Fibroblast of skin of back (primary cell): ENCODE measurements at places on chromosomes 13 and 19.

GRCh38 chr19:16419669-16420335 is 52.0 kb downstream of the EPS15L1 start:
- no peak for DNase-seq

GRCh38 chr19:4697304-4697703 is 26.3 kb downstream of the DPP9 start:
- no peak for DNase-seq

DNA sequence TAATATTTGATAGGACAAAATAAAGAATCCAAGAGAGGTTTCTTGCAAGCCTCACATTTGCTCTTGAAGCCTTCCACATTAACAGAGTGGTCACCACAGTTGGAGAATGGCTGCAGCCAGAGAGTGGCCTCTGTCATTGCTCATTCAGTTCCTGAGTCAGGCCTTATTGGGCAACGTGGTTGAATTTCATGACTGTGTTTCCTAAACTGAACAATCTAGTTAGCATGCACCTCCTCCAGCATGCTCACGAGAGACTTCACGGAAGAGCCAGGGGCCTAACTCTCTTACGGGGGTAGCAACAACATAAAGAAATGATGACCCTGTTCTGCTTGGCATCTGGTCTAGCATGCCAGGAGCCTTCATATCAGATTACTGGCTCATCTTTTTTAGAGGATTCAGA is 9.6 kb upstream of the UBL3 start:
- DNase-seq, result peak; percentile 85

DNA sequence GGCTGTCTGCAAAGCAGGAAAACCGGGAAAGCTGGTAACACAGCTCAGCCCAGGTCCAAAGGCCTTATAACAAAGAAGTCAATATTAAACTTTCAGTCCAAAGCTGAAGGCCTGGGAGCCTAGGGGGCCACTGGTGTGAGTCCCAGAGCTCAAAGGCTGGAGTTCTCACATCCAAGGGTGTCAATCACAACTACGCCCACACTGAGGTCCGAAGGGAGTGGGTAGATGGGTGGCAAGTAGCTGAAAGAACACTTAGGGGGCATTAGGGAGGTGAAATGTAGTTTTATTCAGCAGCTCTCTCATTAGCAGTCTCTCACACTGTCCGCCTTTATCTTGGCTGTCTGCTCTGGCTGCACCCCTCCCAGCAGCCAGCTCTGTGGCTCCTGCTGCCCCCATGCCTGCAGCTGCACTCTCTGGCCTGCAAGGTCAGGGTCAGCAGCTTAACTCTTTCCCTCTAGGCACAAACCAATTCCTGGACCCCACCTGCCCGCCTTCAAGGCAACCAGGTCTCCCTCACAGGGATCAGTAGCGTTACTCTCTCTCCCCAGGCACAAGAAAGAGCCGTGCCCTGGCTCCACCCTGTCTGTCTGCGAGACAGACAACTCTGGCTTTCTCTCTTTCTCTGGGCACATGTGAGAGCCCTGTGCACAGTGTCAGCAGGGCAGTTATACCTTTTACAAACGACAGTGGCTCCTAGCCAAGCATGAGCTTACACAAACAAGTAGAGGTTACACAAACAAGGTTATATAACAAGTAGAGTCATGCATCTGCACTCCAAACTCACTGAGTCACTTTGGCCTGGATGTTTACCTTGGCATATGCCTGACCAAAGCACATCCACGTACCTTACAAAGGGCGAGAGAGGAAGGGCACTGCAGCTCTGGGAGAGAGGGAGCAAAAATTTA is 249.4 kb upstream of the PCDH20 start:
- peak; percentile 6 for DNase-seq

DNA sequence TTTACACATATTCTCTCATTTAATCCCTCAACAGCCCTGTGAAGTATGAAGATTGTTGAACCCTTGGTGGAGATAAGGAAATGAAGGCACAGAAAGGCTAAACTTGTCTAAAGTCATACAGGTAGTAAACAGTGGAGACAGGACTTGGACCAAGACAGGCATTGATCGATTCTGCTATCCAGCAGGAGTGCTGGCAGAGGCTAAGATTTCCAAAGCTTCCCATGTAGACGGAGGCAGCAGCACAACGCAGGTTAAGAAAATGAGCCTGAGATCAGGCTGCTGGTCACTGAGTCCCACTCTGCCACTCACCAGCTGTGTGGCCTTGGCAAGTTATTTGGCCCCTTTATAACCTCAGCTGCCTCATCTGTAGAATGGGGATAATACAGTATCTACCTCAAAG is 85.4 kb upstream of the SLC15A1 start:
- no peak for DNase-seq

DNA sequence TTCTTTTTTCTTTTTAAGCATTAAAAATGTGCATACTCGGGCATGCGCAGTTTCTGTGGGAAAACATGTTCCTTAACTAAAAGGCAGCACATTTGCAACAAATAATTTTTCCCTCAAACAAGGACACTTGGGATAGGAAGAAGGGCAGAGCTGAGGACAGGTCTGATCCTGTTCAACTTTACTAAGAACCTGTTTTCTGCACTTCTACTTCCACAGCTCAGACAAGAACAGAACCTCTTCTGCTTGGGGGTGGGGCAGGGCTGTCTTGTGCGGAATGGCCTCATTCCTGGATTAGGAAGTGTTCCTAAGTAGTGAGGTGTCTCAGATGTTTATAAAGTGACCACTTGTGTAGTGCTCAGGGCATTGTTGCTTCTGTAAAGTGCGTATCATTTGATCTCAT is 18.3 kb downstream of the SAFB start:
- no peak for DNase-seq

DNA sequence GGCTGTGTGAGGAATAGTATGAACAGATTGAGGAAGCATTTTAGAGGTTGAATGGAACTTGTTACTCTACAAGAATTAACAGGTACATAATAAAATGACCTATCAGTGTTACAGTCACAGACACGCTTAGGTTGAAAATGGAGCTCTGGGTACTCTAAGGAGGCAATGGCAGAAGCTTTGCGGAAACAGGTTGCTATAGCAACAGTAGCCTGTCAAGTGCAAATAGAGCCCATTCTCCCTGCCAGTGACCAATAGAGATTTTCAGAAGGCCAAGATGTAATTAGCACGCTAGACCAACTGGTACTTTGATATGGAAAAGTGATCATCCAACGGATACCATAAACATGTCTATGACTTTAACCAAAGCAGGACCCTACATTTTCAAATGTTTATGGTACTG is 148.5 kb upstream of the FREM2 start:
- no peak for DNase-seq

- no peak for DNase-seq
These were observed 41.7 kb upstream of the UBL3 start for GRCh38 chr13:29892151-29892550.

- no peak for DNase-seq
These were observed 191.0 kb upstream of the IRS2 start for GRCh38 chr13:109977212-109977968.

GRCh38 chr19:33235269-33235995 is 9.8 kb upstream of the SLC7A10 start:
- peak; percentile 54 for DNase-seq
